Activated CD4-positive, alpha-beta T cell treated with anti-CD3 and anti-CD28 coated beads, Interleukin-2, amount 50 U/mL, for 1 hour (primary cell): ENCODE measurements at places on chromosomes 3 and 15.

DNA sequence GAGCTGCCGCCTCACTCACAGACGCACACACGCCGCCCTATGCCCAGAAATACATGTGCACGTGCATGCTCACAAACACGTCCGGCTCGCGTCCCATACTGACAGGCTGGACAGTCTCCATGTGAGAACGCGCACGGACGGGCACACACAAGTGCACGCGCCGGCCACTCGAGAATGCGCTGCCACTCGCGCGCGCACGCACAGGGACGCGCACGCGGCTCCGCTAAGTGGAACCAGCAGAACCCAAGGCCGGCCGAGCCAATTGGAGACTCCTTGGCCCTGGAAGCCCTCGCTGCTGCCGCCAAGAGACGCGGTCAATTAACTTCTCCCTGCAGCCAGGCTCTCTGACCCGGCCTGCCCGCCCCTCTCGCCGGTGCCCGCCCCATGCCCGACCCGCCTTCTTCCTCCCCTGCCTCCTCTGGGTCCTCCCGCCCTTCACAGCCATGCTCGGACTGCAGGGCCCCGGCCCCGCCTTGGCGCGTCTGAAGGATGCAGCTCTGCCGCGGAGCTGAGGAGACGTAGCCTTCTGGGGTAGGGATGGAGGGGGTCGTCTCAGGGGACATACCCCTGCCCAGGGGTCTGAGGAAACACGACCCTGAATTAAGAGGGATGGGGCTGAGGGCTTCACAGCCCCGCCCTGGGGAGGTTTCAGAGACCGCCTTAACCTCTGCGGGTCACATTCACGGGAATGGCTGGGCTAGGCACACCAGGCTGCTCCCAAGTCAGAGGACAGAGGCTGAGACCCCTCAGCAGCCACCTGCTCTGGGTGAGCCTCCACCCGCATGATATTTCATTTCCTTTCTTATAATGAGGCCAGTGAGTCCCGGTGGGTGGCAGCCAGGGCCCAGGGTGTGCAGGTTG, 15.0 kb downstream of the PTH1R start:
- DNase-seq, result no peak

GRCh38 chr3:32937331-32937730, 14.1 kb upstream of the CCR4 start:
- no peak for DNase-seq

DNA sequence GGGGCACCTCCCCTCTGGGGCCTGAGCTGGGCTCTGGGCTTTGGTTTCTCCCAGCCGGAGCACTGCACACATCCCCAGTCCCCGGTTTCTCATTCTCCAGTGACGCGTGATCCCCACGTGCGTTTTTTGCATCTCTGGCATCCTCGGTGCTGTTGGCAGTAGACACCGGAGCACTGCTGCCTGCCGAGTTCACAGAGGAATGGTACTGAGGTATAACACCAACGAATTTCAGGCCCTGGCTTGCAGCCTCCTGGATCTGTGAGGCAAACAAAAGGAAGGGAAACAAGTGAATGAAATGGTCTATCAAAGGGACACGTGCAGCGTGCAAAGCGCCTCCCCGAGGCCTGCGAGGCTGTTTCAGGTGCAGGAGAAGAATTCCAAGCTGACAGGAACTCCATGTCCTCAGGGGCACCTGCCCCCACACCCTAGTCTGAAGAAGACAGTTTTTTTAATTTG, 112.9 kb downstream of the OXNAD1 start:
- no peak for DNase-seq

GRCh38 chr3:44984335-44984734, 8.3 kb downstream of the EXOSC7 start:
- no peak for DNase-seq

- no peak for DNase-seq
Observed at GRCh38 chr3:177602601-177603147, 405.4 kb upstream of the TBL1XR1 start.

DNA sequence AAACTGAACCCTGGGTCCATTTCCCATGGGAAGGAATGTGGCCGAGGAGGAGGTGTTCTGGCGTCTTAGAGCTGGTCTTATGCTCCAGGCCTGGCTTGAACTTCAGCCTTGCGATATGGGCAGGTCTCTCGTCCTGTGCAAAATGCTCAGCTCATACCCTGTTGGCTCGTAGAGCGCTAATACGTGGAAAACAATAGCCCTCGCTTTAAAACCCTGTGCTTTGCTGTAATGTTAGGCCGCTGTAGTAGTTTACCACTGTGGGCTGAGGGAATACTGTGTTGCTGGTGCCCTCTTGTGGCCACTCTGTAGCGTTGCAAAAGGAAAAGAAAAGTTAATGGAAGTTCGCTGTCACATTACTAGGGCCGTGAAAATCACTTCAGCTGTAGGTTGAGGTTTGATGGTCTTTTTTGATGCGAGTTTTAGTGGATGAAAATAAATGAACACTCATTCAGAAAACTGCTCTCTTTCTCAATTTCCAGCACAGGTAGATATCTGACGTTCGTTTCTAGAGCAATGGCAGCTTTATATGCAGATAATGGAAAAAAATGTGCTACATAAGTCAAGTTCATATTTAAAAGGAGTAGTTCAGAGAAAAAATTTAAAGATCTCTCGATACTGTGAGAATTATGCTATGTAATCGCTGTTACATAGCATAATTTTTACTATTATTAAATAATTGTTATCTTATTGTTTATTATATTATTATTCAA, 92.9 kb downstream of the MCTP2 start:
- DNase-seq, result peak; percentile 40

GRCh38 chr3:101939361-101940049, 90.2 kb downstream of the NFKBIZ start:
- no peak for DNase-seq

DNA sequence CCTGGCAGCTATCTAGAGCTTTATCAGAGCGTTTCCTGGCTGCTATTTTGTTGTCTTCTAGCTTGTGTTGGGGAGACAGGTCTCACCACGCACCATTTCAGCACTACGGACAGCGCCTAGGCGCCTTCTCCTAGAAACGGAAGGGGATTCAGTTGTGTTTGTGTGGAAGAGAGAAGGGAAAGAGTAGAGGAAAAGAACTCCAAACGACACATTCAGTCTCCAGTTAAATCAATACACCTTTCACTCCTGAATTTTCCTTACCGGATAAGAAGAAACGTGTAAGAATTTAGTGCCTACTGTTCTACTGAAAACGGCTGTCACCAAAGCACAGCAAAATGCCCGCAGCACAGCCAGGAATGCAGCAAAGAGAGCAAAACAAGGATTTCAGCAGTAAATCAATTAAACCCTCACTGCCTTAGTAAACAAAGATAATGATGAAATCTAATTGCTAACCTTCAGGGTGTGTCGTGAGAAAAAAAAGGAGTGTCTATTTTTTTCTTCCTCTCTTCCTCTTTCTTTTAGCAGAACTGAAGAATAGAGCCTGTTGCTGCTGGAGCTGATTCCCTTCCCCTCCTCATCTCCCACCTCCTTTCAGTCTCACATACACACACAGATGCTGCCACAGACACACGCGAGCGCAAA, 412 bp upstream of the CTXN2 start:
- peak; percentile 25 for DNase-seq

DNA sequence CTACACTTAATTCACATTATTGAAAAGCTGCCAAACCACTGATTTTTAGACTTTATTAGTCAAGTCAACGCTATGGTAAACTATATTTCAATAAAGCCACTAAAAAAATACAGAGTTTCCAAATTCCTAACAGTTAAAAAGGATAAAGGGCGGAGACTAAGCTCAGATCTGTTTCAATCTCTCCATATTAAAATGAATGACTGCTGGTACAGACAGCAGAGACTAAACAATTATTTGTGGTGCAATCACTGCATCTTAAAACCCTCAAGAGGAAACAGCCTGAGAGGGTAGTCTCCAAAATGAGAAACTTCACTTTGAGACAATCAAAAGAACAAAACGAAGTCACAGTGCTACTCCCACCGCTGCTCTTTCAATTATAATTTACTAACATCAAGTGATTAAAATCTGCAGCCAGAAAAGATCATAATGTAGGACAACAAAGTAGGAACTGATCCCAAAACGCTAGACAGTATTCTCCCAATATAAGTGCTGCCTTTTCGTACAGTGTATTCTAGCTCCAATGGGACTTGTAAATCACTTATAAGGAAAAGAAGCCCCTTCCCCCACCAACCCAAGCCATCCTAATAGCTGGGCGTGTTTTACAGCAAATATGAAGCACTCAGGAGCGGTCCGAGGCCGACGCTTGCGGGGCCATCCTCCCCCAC, 1.2 kb downstream of the UBP1 start:
- DNase-seq, result no peak

DNA sequence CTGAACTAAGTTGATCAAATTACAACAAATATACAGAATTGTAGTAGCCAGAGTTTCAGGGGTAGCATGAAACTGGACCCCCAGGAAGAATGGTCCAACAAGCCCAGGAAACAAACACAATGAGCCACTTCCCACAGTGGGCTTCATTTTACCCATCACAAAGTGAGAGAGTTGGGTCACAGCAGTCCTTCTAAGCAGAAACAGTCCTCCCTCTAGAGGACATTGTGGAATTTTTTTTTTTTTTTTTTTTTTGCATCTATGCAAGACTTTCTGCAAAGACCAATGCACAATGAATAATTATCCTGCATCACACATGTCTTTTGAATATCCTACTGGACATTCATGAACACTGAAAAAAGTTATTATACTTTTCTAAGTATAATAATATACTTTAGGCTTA, 73.8 kb upstream of the ATP13A5 start:
- no peak for DNase-seq

DNA sequence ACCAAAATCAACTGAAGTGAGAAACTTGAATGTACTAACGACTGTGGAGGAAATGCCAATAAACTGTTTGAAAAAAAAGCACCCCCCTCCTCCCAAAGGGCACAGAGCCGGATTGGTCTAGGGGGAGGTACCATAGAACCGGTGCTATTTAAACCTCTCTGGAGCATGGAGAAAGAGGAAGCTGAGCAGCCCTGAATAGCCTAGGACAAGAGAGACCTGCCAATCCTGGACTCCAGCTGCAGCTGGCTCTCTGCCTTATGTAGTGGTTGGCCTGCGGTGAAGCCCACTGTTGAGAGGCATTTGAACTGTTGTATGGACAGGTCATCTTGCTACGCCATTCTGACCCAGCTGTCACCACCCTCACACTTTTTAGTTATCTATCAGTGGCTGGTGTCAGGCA, 1.5 kb upstream of the SH3GL3 start:
- no peak for DNase-seq
